ENCODE measurements at places on chromosomes 1 and 21. TPM values are rescaled to one million over a fixed set of nuclear protein-coding genes. Genes with fewer than 3 reads are reported as not detected.

The ATP1A2 gene
- total RNA-seq: 15.0 TPM

The LMX1A gene
- not detected for total RNA-seq

- no peaks in the 10 kb centered on the region for H3K27me3 ChIP-seq
- no peak overlapping the region for H3K27ac ChIP-seq
- no peaks in the 10 kb centered on the region for H3K36me3 ChIP-seq
These were observed 6.6 kb downstream of the BATF3 start for GRCh38 chr1:212692774-212693644.

GRCh38 chr21:39580744-39581143 lies 32.0 kb upstream of the B3GALT5 start:
- no peaks in the 10 kb centered on the region for H3K36me3 ChIP-seq
- no peak overlapping the region for H3K27ac ChIP-seq
- H3K4me3 ChIP-seq: no peak overlapping the region
- no peaks in the 10 kb centered on the region for H3K27me3 ChIP-seq
- DNase-seq: no peak
- H3K4me1 ChIP-seq: no peaks in the 10 kb centered on the region

DNA sequence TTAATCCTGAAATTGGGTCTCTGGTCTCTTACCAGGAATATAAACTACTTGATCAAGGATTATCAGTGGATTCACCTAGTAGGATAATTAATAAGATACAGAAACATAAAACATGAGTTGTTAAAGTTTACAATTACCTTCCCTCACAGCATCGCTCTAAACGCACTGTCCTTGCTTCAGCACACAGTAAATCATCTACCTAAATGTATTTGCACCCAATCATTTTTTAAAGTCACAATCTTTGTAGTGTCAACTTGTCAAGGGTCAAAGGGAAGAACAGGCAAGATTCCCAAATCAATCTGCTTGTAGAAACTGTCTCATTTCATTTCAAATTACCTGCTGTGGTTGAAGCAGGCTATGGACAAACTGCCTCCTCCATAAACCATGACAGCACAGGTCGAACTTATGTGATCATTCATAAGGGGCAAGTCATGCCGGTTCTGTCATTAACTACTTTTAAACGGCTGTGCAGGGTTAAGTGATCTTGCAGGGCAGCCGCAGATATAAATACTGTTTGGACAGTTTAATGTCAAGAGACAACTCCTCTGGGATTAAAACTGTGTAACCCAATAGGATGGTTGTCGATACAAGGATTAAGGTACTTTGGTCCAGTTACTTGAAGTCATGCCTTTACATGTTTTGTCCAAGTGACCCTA lies 93.6 kb downstream of the ZNF281 start:
- H3K4me1 ChIP-seq: no peaks in the 10 kb centered on the region
- no peak overlapping the region for H3K27ac ChIP-seq
- no peak overlapping the region for H3K4me3 ChIP-seq
- no peaks in the 10 kb centered on the region for H3K36me3 ChIP-seq

DNA sequence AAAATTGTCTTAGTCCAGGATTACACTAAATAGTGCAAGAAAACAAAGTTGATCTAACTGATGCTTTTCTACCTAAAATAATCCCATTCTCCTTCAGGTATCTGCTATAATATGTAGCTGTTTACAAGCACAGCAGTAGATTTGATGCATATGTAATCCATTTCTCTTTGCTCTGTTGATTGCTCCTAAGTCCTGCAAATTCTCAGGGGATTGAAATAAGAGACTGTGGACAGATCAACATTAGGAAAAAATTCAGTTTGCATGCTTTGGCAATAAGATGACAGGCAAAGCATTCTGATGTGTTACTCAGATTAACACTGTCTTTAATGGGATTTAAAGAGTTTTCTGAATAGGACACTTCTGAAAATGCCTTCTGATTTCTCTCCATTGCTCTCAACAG lies 34.7 kb downstream of the RNF11 start:
- no peak overlapping the region for H3K27ac ChIP-seq
- H3K4me1 ChIP-seq: peaks cover 6% of the 10 kb centered on the region
- DNase-seq: no peak
- no peaks in the 10 kb centered on the region for H3K36me3 ChIP-seq
- H3K4me3 ChIP-seq: no peak overlapping the region

- no peak overlapping the region for H3K4me3 ChIP-seq
- no peaks in the 10 kb centered on the region for H3K36me3 ChIP-seq
- no peaks in the 10 kb centered on the region for H3K27me3 ChIP-seq
- H3K27ac ChIP-seq: no peak overlapping the region
- no peak for DNase-seq
These were observed 153.8 kb downstream of the ADGRL2 start for GRCh38 chr1:81954534-81955020.

GRCh38 chr21:33411949-33412430 lies 8.8 kb downstream of the IFNGR2 start:
- peaks cover 6% of the 10 kb centered on the region for H3K4me1 ChIP-seq
- DNase-seq: peak; percentile 36
- H3K27ac ChIP-seq: no peak overlapping the region
- H3K27me3 ChIP-seq: no peaks in the 10 kb centered on the region
- no peaks in the 10 kb centered on the region for H3K36me3 ChIP-seq

- H3K27me3 ChIP-seq: no peaks in the 10 kb centered on the region
These were observed 4.2 kb downstream of the RERE start for GRCh38 chr1:8813016-8813763.

All from ovary (tissue), 10 donors.